ENCODE measurements at places on chromosomes 3 and 15.

DNA sequence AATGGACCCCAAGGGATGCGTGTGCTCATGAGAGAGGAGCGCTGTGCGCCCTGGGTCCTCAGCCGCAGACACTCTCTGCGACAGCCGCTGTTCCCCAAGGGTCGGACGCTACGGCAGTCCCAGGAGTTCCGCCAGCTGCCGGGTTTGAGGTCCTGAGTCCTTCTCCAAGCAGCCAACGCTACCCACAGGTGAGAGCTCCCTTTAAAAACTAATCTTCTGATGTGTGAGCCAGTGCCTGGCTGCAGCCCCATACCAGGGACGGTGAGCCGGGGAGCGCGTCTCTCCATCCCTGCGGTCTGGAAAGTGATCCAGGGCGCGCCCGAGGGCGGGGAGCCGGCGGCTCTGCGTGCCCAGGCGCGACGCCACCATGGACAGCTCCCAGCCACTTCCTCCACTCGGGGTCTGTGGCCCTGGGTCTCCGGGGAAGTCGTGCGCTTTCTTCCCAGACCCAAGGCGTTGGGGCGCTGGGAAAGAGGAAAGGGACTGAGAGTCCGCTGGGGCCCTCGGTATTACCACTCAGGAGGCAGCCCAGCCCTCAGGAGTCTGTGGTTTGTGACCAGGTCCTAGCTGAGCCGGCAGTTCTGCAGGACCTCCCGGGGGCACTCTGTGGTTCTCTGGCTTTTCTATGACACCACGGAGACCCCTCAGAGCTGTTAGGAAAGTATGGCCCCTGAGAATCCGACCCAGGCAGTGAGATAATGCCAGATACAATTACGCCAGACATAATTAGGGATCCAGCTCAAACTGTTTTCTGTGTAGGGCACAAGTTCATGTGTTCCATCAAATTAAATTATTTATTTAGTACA is 1.4 kb downstream of the CEMIP start:
- DNase-seq, result no peak

GRCh38 chr15:62912808-62913207 is 129.7 kb upstream of the TPM1 start:
- no peak for DNase-seq

- no peak for DNase-seq
Observed at GRCh38 chr3:25438791-25439555, 10.9 kb downstream of the RARB start.

GRCh38 chr3:173410849-173411248 is 13.3 kb downstream of the NLGN1 start:
- DNase-seq, result no peak

DNA sequence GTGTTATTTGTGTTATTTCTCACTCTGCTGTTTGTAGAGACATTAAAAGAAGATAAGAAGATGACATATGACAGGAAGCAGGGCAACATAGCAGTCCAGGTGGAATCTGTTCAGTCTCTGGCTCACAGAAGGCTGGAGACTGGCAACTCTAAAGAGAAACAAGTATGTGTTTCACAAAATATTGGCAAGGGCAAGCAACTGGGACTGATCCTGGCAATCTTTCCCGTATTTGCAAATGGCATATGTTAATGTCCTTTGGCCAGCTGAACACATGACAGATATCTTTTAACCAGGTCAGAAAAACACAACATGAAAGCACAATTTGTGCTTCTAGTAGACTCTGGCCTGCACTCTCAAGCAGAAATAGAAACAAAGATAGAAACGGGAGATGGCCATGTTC is 1354.1 kb upstream of the EPHA6 start:
- DNase-seq, result no peak

GRCh38 chr3:30353711-30354467 is 252.5 kb upstream of the TGFBR2 start:
- DNase-seq, result no peak

DNA sequence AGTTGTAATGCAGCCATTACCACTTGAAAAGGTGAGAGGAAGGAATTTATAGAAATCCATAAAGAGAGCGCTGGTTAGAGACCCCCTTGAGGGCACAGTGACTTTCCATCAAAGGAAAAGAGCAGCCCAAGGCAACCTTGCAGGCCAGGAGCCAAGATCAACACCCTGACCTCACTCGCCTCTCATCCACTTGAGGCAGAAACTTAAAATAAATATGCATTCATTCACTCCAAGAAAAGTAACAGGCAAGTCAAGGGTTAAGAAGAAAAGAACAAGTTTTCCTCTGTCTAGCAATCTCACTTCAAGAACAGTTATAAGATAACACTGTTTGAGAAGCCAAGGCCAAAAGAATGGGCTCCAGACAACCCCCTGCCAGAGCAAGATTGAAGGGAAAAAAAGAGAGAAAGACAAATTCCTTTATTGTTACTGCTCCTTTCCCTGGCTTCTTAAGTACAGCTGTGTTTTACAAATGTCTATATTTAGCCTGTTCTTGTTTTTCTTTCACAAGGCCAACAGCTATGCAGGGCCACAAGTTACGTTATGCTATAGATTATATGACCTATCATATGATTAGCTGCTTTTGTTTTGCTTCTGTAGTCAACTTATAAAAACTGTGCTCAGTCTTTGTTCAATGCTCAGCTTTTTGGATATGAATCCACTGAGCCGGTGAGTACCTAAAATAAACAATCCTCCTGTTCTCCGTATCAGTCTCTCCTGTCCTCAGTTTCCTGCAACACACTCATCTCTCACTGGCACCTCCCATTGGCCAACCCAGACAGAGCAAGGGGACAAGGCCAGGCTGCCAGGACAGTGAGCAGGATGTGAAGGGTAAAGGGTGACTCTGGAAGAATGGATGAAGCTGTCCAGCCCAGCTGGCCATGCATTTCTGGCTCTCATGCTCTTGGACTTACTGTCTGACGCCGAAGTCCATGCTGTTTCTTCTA is 15.8 kb upstream of the SSUH2 start:
- no peak for DNase-seq

GRCh38 chr15:45449916-45450867 is 71.8 kb upstream of the GATM start:
- no peak for DNase-seq

DNA sequence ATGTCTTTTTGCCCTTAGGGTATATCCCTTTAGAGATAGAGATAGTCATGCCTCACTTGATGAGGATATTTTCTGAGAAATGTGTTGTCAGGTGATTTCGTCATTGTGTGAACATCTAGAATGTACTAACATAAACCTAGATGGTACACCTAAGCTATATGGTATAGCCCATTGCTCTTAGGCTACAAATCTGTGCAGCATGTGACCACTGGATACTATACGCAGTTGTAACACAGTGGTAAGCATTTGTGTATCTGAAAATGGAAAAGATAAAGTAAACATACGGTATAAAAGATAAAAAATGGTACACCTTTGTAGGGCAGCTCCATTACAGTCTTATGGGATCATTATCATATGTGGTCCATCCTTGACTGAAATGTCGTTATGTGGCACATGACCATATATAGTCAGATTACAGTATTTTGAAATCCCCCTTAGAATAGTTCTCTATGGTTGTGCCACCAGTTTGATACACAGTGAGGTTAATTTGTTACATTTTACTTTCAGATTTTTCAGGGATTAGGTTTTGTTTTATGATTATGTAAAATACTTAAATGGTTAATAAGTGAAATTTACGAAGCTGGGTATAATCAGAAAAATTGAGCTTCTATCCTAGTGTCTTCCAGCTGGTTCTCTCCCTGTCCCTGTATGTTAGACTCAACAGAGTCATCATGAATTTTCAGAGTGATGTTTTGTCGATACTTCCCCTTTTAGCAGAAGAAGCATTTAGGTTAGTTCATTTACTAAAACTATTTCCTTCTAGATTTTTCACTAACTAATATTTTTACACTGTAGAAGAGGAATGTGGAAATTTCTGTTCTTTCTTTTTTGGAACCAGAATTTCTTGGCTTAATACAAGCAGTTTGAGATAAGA is 12.8 kb downstream of the SETD5 start:
- no peak for DNase-seq

- DNase-seq, result no peak
Observed at GRCh38 chr3:172102123-172102882, 62.9 kb downstream of the FNDC3B start.

Measured in iPS DF 6.9 (cell line).